Thyroid gland (tissue), 4 donors: ENCODE measurements at places on chromosomes 1 and 21. TPM values are rescaled to one million over a fixed set of nuclear protein-coding genes. Genes with fewer than 3 reads are reported as not detected.

RAB42 gene
- 1.4 TPM for total RNA-seq

DNA sequence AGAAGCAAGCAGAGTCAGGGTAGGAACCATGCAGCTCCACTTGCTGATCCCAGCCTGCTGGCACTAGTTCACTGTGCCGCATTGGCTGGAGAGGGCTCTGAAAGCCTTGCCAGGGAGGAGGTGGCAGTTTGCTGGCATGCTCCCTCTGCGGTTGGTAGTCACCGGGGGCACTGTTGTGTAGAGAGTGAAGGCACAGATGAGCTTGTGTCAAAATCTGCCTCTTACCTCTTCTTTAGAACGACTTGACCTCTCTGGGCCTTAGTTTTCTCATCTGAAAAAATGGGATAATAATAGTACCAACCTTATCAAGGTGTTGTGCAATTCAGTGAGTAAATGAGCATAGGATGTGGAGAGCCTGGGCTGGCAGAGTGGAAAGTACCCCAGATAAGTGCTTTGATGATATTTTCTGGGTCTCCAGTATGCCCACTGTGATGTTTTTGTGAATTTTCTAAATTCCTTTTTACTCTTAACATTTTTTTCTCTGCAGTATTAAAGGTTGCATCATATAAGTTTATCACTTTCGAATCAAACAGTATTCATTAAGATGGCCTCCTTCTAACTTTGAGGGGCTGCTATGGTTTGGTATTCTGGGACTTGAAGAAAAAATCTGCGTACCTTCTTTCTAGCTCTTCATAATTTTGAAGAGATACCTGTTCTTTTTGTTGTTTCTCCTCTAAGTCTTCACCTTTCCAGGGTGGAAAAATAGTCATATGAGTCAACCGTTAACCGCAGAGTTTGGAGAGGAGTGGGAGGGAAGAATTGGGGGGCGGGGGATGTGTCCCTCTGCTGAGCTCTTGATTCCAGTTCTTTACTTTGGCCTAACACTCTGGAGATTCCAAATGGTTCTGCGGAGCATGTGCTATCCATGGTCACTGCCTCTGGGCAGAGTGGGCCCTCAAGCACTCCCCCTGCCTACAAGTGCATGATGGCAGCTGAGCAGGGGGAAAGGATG is 26.8 kb downstream of the SZRD1 start:
- no peak for DNase-seq

GJB3 gene
- total RNA-seq = not detected

- no peak for DNase-seq
Observed at GRCh38 chr1:17251701-17252376, 2.9 kb downstream of the PADI3 start.

TMIGD3 gene
- total RNA-seq = 0.89 TPM

- DNase-seq = no peak
Observed at GRCh38 chr1:232528472-232529089, 101.4 kb downstream of the SIPA1L2 start.

- DNase-seq = no peak
Observed at GRCh38 chr21:17051054-17051453, 461.8 kb upstream of the CXADR start.

SMIM1 gene
- 9.9 TPM for total RNA-seq

CNIH3 gene
- total RNA-seq = 5.1 TPM

RHBG gene
- not detected for total RNA-seq

- DNase-seq = peak; percentile 22
Observed at GRCh38 chr1:20440785-20441200, 45.2 kb downstream of the CAMK2N1 start.

GRCh38 chr21:25960402-25960801 is 210.2 kb downstream of the APP start:
- no peak for DNase-seq

DNA sequence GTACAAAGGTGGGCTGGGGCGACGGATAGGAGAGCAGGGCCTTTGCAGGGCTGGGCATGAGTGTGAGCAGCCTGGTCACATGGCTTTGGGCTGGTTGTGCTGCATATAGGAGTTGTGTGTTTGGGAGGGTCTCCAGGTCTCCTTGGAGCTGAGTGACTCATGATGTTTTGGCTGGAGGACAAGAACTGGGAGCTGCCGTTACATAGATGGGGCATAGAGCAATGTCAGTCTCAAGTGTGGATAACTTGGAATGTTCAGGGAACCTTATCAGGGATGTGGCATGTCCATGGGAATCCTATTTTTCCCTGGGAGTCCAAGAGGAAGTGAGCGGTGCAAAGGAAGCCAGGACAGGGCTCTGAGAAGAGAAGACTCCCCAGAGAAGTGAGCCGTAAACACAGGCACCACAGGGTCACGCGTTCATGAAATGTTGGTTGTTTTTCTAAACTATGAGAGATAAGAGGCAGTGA is 136.4 kb upstream of the KCNE2 start:
- DNase-seq = no peak

ZNF648 gene
- not detected for total RNA-seq

GRCh38 chr21:45886610-45887026 is 95.0 kb upstream of the COL6A1 start:
- no peak for DNase-seq

- DNase-seq = no peak
Observed at GRCh38 chr1:7025013-7025412, 239.8 kb downstream of the CAMTA1 start.

DNA sequence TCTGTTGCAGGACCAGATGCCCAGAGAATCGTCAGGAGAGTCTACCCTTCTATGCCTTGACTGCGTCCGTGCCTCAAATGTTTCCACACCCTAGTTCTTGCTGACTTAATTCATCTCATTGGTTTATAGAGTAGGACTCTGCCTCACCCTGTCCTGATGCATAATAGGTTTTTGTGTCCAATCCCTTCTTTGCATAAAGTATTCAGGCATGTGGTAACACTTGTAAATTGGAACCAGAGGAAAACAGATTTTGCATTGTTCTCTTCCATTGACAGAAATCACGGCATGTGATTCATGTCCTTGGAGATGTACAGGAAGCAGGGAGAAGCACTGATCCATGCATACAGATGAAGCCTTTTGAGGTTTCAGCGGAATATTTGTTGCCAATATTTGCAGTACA is 29.5 kb downstream of the PLPPR5 start:
- no peak for DNase-seq

DNA sequence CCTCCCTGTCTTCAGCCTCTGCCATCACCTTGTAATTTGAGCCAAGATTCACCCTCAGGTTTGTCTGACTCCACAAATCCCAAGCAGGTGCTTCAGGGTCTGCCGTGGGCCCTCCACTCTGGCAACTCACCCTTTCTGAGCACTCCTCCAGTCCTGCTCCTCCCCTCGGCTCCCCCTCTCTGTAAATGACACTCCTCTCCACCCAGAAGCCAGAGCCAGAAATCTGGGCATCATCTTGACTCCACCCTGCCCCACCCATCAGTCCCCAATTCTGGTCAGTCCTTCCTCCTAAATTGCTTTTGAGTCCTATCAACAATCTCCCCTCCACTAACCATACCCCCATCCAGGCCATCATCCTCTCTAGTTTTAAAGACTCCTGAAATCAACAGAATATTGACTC is 40.5 kb downstream of the RCSD1 start:
- DNase-seq = no peak

DNA sequence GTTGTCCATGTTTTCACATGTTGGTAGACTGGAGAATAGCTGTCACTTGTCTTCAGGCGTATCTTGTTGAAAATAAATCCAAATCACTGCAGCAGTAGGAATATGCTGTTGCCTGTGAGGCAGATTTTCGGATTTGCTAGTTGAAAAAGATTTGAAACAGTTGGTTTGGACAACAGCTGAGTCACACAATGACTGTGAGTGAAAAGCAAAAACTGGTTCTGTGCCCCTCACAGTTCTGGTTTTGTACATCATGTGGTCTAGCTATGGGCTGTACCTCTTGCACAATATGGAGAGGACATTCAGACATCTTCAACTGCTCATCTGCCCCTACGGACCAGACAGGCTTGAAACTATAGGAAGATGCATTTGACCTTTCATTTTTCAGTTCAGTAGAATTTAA is 1.8 kb downstream of the ARF1 start:
- no peak for DNase-seq

PGLYRP3 gene
- total RNA-seq = not detected

DNA sequence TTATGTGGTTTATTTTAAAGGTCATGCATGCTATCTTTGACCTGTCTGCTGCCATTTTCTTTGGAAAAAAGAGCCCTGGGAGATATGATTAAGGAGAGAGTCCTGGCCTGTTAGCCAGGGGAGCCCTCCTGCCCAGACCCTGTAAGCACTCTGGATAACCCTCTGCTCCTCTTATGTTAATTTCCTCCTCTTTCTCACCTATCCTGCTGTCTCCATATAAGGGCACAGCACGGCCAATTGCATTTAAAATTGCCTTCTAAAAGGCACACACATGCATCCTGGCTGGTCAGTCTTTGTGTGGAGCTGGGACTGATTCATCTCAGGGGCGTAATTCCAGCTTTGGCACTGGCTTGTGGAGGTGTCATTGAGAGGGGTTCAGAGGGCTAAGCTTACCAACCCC is 158.9 kb downstream of the ST6GALNAC5 start:
- DNase-seq = no peak

DNA sequence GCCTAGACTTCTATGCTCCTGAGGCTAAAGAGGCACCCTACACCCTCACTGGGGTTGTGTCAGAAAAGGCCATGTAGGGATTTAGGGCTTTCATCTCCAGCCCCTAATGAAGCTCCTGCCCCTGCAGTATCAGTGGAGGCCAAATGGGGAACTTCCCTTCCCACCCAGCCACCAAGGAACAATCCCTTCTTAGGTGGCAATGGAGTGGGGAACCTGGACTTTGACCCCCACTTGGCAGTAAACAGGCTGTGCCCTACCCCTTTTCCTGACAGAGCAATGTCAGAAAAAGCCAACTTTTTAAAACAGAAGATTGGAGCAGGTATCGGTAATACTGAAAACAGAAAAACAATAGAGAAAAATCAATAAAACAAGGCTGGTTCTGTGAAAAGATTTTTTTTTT is 35.5 kb upstream of the SLC19A2 start:
- DNase-seq = no peak

DNA sequence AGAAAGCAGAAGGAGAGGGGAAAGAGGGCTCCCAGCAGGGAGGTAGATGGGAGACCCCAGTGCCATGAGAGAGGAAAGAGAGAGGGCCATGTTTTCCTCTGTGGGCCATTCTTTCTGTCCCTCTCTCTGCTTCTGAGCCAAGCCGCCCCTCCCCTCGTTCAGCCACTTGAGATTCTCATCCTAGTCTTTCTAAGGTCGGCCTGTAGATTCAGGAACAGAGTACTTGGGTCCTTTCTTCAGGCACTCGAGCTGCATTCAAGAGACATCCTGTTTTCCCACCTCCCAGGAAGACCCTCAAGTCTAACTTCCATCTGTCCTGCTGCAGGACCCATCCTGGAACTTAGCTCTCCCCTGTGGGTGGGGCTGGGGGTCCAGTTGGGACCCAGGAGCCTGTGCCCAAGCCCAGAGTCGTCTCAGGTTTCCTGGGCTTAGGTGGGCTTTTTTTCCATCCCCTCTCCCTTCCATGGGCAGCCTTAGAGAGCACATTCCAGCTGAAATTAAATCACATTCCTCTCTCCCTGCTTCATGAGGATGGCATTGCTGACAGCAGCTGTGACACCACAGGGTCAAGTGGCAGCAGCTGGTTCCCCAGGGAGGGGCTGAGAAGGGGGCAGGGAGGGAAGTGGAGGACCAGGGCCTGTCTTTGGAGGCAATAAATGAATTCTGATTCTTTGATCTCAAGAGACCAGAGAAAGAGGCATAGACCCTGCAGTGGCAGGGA is 13.0 kb downstream of the NES start:
- DNase-seq = no peak

GRCh38 chr1:44310006-44310405 is 45.1 kb downstream of the ERI3 start:
- DNase-seq = no peak

SERPINC1 gene
- not detected for total RNA-seq

ELF3 gene
- 6.6 TPM for total RNA-seq

DNA sequence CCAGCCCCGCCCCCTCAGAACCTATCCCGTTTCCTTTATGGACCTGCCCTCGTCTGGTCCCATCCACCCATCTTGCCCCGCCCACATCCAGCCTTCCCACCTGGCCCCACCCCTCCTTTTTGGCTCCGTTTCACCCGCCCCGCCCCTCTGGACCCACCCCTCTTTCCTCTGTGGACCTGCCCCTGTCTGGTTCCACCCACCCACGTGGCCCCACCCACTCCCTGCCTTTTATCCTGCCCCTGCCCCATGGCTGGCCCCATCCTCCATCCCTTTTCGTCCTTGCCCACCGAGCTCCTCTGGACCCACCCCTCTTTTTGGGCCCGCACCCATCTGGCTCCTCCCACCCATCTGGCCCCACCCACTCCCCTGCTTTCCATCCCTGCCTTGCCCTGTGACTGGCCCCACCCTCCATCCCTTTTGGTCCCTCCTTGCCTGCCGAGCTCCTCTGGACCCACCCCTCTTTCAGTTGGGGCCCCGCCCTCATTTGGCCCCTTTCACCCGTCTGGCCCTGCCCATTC is 177.3 kb downstream of the CAMTA1 start:
- peak; percentile 11 for DNase-seq

- DNase-seq = no peak
Observed at GRCh38 chr1:29249170-29249691, 12.9 kb downstream of the PTPRU start.

NOS1AP gene
- total RNA-seq = 0.63 TPM

DNA sequence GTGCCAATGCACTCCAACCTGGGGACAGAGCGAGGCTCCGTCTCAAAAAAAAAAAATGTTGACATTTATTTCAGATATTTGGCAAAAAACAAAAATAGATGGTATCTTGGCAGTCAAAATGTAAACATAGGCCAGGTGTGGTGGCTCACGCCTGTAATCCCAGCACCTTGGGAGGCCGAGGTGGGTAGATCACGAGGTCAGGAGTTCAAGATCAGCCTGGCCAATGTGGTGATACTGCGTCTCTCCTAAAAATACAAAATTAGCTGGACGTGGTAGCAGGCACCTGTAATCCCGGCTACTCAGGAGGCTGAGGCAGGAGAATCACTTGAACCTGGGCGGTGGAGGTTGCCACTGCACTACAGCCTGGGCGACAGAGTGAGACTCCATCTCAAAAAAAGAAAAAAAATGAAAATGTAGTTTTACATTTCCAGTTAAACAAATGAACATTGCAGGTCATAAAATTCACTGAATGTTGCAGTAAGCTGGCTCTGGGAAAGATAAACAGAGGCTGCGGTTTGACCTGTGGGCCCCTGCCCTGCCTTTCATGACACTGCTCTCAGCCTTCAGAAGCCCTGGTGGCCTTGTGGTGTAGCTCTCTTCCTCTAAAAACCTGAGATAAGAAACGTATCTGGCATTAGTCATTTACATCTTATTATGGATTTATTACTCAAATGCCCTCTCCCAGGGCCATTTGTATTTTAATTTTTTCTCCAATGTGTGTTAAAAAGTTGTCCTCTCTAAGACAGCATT is 12.2 kb upstream of the SLC44A3 start:
- no peak for DNase-seq

GRCh38 chr1:232393444-232394146 is 236.3 kb downstream of the SIPA1L2 start:
- no peak for DNase-seq

- DNase-seq = no peak
Observed at GRCh38 chr21:20551939-20552338, 446.3 kb upstream of the NCAM2 start.

DNA sequence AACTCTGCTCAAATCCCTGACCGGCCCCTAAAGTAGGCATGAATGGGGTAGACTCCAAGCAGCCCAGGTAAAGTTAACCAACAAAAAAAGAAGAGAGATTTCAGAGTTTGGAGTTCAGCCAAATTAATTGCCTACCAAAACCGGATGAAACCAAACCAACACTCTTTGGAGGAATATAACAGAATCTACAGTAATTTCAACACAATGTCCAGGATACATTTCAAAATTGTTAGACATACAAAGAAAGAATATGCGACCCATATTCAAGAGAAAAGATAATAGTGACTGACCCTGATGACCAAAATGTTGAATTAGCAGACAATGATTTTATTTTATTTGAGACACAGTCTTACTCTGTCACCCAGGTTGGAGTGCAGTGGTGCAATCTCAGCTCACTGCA is 12.6 kb downstream of the IL22RA1 start:
- no peak for DNase-seq

ERICH3 gene
- 0.40 TPM for total RNA-seq
